Germinal center (tissue), 1 donor: ENCODE measurements at places on chromosomes 13 and 19.

GRCh38 chr19:13487985-13488384, 18.3 kb downstream of the CACNA1A start:
- DNase-seq, result no peak

DNA sequence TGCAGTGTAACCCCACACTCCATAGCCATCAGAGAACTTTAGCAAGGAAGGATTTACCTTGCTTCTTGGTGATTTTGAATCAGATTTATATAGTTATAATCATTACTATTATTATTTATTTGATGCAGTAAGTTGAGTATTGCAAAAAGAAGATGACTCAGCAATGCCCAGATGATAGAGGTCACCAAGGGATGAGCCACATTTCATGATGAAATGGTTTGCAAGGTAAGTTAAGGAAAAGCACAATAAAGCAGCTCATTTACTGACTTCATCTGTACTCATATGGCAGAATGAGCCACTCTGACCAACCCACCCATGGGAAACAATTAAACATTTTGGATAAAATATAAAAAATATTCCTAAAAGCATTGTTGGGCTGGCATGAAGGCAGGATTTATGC, 59.1 kb downstream of the AKAP11 start:
- DNase-seq, result no peak

GRCh38 chr13:28630869-28631268, 28.1 kb upstream of the POMP start:
- no peak for DNase-seq

DNA sequence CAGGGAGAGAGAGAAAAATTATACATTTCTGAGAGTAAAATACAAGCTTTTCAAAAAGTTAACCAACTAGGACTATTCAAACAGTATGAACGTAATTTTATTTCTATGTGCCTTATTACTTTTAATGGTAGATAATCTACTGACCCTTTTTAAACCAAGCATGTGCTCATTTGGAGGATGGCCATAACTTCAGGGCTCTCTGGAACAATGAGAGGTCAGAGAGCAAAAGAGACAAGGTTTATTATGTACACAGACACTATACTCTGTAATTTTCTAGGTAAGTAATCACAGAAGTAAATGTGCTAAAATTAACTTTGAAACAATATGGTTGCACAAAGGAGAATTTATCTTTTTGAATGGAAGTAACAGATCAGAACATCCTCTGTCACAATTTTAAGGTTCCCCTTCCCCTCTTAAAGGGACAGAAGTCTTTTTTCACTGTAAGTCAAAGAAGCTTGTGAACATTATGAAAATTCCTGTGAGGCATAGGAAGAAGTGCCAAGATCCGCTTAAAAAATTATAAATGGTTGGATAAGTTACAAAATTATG, 1.0 kb downstream of the POSTN start:
- DNase-seq, result no peak

DNA sequence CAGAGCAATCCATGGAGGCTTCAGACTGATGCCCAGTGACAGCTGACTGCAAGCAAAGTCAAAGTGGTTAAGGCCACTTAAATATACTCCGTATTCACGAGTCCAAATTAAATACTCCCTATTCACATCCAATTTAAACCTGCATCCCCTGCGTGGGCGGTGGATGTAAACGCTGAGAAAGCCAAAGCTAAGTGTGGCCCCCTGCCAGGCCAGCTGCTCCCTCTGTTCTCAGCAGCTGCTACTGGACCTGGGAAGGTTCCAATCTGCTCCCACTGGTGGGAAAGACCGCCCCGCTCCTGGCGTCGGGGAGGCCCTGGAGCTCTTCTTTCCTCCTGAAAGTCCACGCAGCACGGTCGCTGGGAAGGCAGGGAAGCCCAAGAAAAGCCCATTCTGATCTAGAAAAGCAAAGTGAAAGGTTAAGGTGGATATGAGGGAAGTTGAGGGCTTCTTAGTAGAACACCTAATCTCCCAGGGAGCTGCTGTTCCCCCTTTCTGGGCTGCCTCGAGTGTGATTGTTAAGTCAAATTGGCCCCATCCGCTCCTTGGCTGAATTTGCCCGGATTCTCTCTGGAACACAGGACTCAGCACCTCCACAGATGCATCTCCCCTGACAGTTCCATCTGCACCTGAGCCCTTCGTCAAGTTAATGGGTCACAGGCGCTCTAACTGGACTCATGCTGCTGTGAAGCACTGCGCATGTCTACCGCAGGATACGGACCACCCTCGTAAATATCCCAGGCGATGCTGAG, 205.5 kb downstream of the USP12 start:
- DNase-seq, result no peak
